ENCODE measurements at places on chromosomes 3 and 15.

DNA sequence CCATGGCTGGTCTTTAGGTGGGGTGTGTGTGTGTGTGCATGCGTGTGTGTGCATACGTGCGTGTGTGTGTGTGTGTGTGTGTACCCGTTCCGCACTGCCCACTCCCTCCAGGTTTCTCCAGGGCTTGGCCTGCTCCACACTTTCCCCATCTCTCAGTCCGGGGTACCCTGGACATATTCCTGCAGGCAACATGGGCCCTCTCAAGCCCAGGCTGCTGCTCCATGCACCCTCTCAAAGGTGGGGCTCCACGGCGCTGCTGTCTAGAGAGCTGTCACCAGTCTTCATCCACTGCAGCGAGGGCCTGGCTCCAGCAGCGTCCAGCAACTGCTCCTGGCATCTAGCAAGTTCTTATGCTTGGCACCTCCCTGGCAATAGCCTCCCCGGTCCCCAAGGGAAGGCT lies 86.1 kb downstream of the ATP10A start:
- DNase-seq = no peak

DNA sequence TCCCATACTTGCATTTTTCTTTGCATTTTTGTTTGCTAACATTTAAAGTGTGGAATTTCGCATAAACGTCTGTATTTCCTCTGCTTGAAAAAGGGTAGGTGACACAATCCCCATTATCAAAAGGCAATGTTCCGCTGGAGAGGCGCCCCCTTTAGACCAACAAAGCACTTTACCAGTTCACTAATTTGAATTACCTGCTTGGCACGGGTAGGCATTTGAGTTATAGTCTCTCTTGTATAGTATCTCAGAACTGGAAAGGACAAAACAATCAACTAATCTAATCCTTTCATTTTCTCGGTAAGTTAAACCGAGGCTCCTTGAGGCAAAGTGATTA lies 775 bp upstream of the CCDC39 start:
- DNase-seq = no peak

DNA sequence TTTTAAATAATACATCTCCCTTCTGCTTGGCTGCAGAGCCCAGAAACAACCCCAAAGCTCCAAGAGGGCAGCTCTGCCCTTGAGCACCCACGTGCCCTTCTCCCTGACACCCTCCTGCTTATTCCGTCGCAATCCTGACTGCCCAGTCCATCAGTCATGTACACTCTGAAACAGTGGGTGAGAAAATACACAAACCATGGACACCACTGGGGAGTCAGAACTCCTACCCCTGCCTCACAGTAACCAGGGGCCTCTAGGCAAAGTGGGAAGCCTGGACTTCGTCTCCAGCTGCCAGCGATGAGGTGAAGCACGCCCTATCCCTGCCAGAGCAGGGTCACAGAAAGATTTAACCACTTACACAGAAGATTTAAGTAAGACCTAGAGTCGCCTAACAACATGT lies 40.1 kb downstream of the HERC2 start:
- no peak for DNase-seq

GRCh38 chr3:127792541-127793292 lies 29.6 kb downstream of the MGLL start:
- no peak for DNase-seq

DNA sequence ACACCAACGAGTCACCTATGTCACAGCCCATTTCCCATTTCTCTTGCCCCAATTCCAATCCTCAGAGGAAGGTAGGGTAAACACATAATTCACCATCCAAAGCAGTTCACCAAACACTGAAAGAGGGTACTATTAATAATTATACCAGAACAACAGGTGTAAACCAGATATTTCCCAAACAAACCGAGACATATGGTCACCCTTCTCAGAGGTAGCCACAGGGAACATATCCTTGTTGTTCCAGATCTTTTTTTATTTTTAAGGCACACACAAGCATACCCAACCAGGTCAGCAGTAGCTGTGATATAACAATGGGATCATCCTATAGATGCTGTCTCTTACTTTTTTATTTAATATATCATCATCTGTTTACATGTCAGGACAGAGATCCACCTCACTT lies 24.7 kb downstream of the MAGI1 start:
- no peak for DNase-seq

- no peak for DNase-seq
Measured at GRCh38 chr3:81364411-81364810, 397.0 kb downstream of the GBE1 start.

- no peak for DNase-seq
Measured at GRCh38 chr3:170977949-170978745, 48.4 kb downstream of the SLC2A2 start.

DNA sequence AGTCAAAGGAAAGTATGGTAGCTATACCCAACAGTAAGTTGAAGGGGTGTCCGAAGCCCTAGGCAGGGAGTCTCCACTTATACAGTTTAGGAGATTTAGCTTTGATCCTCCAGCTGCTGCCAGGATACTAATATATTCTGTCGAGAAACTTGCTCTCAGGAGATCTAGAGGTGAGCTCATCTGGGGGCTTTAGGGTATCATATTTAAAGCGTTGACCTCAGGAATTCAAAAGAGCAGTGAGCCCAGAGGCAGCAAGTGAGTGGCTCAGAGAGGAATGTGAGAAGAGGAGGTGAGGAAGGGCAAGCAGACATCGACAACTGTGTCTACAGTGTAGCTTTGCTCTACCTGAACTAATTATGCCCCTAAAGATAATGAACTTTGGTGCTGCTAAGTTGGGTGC lies 245.1 kb upstream of the LRTM1 start:
- no peak for DNase-seq

GRCh38 chr3:40677321-40677720 lies 152.6 kb downstream of the ZNF621 start:
- no peak for DNase-seq

DNA sequence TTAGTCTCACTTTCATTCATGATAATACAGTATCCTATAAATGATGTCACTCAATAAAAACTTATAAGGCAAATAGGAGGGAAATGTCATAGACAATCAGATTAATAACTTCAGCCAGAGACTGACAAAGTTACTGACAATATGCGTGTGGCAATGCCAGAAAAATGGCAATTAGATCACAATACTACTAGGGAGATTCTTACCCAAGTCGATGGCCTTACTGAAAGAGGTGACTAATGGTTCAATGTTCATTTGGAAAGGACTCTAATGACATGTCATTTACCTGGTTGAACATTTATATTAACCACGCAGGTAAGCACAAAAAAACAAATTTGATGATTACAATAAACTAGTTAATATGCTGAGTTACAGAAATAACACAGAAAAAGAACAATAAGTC lies 45.9 kb upstream of the WDR5B start:
- no peak for DNase-seq
